ENCODE measurements at places on chromosomes 7 and 10. TPM values are rescaled to one million over a fixed set of nuclear protein-coding genes. Genes with fewer than 3 reads are reported as not detected.

- DNase-seq: no peak
These were observed 54.7 kb upstream of the EGR2 start for GRCh38 chr10:62870866-62871265.

DNA sequence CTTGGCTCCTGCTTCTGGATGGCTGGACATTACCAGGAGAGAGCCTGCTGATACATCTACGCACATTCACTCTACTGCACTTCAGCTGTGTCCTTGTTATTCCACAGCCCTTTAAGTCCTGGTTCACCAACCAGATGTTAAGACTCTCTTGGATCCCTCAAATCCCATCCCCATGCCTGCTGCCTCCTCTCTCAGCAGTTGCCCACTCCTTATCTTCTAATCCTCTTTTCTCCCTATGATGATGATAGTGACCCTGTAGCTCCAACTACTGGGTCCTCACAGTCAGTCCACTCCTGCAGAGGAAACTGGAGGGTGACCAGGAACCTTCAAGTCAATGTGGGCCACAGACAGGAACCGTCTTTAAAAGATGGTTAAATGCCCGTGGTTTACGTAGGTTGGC lies 96.3 kb upstream of the PDCD4 start:
- no peak for DNase-seq

DNA sequence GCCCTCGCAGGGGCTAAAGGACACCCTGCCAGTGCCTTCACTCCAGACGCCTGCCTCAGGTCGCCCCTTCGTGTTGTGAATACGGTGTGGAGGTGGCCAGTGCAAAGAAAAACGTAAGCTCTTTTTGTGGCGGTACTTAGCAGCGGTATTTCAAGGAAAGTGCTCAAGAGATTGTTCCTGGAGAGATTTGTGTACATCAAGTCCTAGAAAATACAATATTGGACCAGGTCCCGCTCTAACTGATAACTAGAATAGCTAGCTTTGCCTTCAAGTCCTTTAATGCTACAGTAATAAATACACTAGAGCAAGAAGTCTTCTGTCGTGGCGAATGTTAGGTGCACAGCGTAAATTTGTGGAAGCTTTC lies 689 bp downstream of the PLCE1 start:
- no peak for DNase-seq

GRCh38 chr7:70574314-70574834 lies 557.6 kb upstream of the GALNT17 start:
- no peak for DNase-seq

DNA sequence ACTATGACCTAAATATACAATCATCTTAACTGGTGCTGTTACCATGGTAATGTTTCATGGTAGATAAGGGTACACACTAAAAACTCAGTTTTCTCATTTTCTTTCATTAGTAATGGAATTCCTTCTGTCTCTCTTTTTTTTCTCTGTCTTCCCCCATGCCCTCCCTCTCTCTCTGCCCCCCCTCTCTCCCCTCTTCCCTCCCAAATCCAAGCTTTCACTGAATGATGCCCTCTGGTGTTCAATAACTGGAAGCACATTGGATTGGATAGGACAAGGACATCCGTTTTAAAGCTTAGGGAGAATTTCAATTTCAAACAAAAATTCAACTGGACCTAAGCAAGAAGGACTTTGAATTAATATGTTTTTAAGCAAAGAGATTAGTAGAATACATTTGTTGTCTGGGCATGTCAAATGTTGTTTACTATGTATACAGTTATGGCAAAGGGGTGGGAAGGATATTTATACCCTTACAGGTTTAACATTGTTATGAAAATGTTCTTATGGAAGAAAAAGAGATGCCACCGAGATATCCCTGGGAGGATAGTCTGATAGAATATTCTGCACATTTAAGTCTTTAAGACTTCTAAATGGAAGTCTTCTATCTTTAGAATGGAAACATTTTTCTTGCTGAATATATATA lies 6.1 kb downstream of the CHRM2 start:
- no peak for DNase-seq

- no peak for DNase-seq
These were observed 50.0 kb downstream of the SLC37A3 start for GRCh38 chr7:140348161-140348849.

- DNase-seq: no peak
These were observed 51.7 kb upstream of the RET start for GRCh38 chr10:43024942-43025700.

Gene SPDYE1
- not detected for total RNA-seq

Gene MSS51
- total RNA-seq: 2.9 TPM

Gene FKBP6
- not detected for total RNA-seq

Gene DYNC1I1
- 13.3 TPM for total RNA-seq

Gene ZNF503
- total RNA-seq: 32.1 TPM

All from aorta (tissue), 5 donors.